ENCODE measurements at places on chromosomes 6 and 20.

DNA sequence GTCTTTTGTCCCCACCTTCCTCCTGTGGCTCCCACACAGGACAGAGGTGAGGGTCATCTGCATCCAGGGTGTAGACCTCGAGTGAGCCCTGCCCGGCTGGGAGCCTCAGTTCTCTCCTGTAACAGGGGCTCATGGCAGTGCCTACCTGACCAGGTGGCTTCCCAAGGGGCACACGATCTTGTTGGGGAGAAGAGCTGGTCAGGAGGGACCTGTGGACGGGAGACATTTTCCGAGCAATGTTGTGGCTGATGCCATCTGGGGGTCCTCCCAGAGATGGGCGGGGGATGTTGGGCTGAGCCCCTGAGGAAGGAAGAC is 51.9 kb downstream of the CEBPB start:
- DNase-seq = no peak

DNA sequence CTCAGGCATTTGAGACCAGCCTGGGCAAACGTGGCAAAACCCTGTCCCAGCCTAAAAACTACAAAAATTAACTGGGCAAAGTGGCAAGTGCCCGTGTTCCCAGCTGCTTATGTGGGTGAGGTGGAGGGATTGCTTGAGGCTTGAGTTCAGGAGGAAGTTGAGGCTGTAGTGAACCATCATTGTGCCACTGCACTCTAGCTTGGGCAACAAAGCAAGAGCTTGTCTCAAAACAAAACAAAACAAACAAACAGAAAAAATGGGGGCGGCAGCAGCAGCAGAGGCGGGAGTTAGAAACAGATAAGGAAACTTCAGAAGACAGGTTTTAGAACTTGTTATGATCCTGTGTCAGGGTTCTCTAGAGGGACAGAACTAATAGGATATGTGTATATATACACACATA is 49.0 kb downstream of the SCAF8 start:
- DNase-seq = no peak

- no peak for DNase-seq
These were observed 20.1 kb upstream of the ZNF451 start for GRCh38 chr6:57069920-57070331.

DNA sequence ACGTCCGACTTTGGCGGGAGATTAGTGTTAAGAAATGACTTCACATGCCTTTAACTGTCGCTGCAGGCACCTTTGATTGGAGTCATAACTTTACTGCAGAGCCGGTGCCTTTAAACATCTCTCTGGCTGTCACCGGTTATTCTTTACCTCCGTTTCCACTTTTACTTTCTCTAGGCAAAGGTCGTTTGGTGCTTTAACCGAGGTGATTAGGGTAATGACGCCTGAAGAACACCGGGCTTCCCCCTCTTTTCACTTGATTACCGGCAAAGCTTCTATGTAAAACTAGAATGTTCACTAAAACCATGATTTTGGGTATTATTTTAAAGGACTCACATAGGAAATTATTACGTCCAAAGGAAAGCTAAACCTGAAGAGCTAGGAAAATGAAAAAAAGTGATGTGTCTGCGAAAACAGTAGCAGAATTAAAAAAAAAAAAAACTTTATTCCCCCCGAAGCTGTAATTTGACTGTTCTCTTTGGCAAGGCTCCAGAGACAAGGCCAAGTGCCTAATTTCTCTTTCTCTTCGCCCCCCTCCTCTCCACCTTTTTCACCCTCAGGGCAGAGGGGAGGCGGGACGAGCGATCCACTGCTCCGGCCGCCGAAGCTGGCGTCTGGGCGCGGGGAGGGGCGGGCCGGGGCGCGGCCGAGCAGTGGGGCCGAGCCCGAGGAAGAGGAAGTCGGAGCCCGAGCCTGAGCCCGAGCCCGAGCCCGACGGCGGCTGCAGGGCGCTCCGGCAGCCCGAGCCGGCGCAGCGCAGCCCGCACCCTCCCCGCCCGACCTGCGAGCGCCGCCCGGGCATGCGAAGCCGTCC is at the start of gene PLEKHG1:
TSS of gene PLEKHG1 (plus strand) at position 687 of the 811 bp plus-strand sequence. CDS start 133,797 bp downstream, outside the sequence.
- DNase-seq = peak; percentile 65

- no peak for DNase-seq
These were observed 24.5 kb downstream of the ADAT2 start for GRCh38 chr6:143426026-143426425.

GRCh38 chr6:4359108-4359730 is 223.8 kb upstream of the ECI2 start:
- DNase-seq = no peak

GRCh38 chr6:111662794-111663593 is 57.3 kb upstream of the TRAF3IP2 start:
- DNase-seq = peak; percentile 80

DNA sequence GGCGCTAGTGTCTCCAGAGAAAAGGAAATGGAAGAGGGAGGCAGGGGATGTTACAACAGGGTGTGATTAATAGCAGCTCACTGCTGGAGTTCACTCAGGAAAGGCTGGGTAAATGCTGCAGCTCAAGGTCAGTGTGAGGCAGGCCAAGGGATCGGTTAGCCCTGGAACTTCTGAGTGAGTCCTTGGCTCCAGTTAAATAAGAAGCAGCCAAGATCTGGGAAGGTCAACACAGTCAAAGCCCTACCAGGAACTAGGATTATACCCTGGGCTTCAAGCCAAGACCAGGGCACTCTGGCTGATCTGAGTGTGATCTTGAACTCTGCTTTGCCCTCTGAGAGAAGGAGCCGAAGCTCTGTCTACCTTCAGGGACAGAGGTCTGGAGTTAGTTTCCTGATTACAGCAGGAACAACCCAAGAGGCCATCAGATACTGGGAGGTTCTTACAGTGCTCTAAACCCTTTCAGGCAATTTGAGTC is 44.3 kb downstream of the TPD52L1 start:
- peak; percentile 81 for DNase-seq

GRCh38 chr6:29710281-29710941 is 12.8 kb upstream of the HLA-F start:
- DNase-seq = no peak

DNA sequence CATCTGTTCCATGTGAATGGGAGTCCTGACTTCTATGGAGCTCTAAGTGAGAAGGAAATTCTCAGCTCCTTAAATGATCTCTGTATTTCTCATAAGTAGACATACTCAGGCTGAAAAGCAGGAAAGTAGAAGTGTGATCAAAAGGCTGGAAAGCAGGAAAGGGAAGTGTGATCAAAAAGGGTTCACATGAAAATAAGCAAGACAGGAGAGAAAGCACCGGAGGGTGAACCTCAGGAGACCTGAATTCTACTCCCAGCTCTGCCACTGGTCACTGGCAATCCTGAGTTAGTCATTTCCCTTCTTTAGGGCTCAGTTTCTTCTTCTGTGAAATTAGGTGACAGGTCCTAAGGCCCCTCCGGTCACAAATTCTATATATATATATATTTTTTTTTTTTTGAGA is 55.5 kb upstream of the TRERF1 start:
- DNase-seq = no peak

- no peak for DNase-seq
These were observed 442.4 kb downstream of the CD83 start for GRCh38 chr6:14559746-14560536.

- no peak for DNase-seq
These were observed 22.2 kb downstream of the RIN2 start for GRCh38 chr20:19780261-19780660.

DNA sequence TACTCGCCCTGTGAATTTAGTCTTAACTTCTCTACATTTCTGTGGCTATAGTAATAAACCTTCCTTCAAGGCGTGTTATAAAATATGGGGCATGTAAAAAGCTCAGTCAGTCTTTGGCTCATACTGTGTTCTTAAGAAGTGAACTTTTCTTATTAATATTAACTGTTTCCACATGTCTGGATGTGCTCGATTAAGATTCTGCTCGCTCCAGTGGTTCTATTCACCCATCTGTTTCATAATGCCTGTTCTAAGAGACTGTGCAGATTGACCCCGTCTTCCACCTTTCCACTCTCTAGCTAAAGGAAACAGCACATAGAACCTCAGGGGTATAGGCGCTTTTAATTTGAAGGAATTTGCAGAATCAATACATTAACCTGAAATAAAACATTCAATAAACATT is 99.9 kb downstream of the L3MBTL3 start:
- DNase-seq = no peak

DNA sequence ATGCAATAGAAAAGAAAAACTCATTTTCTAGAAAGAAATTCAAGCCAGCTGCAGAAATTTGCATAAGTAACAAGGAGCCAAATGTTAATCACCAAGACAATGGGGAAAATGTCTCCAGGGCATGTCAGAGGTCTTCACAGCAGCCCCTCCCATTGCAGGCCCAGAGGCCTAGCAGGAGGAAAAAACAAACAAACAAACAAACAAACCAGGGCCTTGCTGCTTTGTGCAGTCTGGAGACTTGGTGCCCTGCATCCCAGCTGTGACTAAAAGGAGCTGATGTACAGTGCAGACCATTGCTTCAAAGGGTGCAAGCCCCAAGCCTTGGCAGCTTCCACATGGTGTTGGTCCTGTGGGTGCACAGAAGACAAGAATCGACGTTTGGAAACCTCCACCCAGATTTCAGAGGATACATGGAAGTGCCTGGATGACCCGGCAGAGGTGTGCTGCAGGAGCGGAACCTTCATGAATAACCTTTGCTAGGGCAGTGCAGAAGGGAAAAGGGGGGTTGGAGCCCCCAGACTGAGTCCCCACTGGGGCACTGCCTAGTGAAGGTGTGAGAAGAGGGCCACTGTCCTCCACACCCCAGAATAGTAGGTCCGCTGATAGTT is 110.9 kb upstream of the AKAP12 start:
- DNase-seq = no peak

DNA sequence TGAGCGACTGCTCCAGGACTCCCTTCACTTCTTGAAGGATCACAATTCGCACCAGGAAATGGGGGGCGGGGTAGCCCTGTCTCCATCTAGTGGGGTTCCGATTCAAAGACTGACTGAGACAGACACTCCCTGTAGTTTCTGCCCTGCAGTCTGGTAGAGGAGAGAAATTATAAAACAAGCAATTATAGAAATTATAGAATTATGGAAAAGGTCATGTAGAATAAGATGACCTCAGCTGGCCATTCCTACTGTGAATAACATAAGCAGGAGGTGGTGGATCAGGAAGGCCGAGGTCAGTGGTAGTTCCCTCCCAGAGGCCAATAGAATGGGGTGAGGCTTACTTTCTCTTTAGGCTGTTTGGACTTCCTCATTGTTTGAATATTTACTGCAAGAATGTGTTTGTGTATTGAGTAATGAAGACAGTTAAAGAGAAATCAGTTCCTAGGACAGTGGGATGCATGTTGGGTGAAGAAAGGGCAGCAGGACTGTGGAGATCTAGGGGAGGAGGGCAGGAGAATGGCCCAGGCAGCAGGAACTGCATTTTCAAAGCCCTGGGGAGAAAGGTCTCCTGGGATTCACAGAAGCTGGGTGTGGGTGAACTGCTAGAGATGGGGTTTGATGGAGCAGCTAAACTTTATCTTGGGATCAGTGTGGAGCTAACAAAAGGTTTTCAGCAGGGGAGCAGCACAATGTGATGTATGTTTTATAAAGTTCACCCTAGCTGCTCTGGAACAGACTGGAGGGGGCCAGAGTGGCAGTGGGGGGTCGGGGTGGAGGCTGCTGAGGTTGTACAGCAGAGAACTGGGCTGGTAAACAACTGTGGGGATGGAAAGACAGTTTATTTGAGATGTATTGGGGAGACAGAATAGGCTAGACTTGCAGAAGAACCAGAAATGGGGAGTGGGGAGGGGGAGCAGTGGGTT is 2.1 kb downstream of the ZNF341 start:
- DNase-seq = no peak

DNA sequence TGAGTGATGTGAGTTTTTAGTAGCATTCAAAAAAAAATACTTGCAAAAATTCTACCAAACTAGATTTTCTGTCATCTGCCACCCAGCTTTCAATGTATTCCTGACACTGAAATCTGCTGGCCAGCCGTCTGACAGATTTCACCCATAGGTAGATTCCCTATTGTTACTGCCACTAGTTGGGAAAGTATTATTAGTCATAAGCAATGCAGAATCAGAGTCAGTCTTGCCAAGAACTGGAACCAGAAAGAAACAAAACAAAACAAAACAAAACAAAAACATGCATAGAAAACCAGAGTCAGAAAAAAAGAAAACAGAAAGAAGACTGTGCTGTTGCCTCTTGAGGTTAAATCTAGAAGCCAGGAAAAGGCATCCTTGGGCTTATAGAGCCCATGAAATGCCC is 293.1 kb upstream of the KCNQ5 start:
- DNase-seq = no peak

DNA sequence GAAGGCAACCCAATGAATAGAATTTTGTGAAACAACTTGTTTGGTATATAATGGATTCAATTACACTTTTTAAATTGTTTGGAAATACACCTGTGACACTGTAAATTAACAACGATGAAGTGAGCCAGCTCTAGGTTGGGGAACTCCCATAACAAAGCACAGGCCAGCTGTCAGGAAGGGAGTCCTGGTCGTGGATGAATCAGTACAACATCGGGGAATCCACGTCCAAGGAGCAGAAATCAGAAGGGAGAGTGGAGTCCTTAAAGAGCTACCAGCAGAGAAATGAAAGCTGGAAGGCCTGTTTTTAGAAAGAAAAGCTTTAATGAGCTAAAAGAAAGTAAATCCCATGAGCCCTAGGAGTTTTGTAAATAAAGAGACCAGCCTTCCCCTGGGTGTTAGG is 223.1 kb upstream of the SLC35B3 start:
- no peak for DNase-seq

GRCh38 chr6:36980876-36981619 is 4.9 kb downstream of the MTCH1 start:
- DNase-seq = no peak

- DNase-seq = no peak
These were observed 301.0 kb upstream of the SLC35B3 start for GRCh38 chr6:8736156-8736895.

DNA sequence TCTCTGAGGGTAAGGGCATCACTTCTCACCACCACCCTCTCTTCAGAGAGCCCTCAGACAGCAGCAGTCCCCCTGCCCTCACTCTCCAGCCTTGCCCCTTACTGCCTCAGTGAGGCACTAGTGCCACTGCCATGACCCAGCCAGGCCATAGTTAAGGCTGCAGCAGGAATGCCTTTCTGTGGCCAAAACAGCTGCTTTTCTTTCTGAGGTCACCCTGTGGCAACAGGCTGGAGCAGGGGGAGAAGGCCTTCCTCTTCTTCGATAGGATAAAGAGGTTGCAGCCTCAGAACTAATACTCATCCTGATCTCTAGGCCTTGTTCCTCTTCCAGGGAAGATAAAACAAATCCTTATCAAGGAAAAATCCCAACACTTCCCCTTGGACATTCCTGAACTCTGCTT is 56.8 kb upstream of the ECI2 start:
- no peak for DNase-seq

DNA sequence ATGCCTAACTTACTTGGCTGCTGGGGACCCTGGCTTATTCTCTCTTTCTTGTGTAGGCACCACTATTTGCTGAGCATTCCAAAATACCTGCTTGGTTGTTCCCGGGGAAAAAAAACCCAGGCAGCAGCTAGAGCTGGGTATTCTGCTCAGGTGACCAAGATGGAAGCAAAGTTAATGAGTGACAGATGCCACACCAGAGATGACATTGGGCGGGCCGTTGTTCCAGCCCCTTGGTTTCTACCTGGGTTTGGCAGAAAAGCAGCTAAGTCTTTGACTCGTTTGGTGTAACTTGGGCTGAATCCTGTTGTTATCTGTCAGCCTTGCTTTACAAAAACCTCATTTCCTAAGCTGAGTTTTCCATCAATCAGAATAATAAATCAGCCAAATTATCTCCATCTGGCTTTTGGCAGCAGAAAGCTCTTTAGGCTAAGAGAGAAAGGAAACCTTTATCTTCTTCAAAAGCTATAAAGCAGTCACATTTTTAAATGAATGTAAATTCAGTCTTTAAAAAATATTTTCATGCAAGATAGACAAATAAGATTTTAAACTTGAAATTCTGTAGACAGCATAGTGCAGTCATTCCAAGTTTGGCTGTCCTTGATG is 202.0 kb upstream of the GMDS start:
- no peak for DNase-seq

- no peak for DNase-seq
These were observed 29.5 kb upstream of the PKIB start for GRCh38 chr6:122580737-122581136.

Data from testis (tissue), 5 donors.